Thoracic aorta (tissue), 2 donors: ENCODE measurements at places on chromosomes 5 and 9.

DNA sequence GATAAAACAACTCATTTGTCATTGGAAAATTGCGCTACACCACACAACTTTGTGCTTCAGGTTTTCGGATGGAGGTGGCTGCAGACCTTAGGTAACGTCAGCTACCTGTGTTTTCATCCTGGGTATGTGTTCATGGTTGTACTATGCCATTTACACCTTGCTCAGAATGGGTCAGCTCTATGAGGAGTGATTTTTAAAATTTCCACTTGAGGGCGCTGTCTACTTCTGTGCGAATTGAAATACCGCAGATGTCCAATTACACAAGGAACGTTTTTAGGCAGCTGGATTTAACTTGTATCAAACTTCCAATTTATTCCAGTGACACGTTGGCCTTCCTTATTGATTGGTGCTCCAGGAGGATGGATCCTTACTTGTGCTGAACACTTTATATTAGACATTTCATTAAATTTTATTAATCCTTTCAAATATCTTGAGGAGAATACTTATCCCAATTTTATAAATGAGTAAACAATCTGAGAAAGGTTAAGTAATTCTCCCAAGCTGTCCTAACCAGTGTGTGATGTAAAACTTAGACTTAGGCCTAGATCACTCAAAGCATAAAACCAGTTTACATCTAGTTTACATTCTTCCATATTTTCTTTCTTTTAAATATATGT lies 23.4 kb downstream of the DMRTA1 start:
- DNase-seq: no peak

DNA sequence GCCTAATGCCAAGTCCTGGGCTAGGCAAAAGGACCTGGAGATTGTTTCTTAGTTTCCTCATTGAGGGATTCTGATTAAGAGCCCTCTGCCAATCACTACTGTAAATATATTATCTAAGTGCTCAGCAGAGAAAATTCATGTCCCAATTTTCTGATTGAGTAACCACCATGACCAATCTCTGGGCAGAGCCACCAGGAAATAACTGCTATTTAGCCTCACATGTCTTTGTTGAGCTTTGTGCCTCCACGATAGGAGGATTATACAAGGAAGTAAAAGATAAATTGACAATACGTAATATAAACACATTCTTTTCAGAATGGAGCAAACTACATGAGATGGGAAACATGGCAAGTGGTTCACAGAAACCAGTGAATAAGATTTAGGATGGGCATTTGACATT lies 396.1 kb upstream of the PAPPA start:
- DNase-seq: no peak

DNA sequence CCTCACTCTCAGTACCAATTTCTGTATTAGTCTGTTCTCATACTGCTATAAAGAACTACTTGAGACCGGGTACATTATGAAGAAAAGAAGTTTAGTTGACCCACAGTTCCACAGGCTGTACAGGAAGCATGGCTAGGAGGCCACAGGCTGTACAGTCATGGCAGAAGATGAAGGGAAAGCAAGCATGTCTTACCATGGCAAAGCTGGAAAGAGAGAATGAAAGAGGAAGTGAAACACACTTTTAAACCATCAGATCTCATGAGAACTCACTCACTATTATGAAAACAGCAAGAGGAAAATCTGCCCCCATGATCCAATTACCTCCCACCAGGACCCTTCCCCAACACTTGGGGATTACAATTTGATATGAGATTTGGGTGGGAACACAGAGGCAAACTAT lies 698.8 kb downstream of the CDH9 start:
- no peak for DNase-seq

GRCh38 chr5:153459051-153459743 lies 31.3 kb upstream of the GRIA1 start:
- DNase-seq: no peak

- DNase-seq: no peak
These were observed 703.0 kb upstream of the NUDT12 start for GRCh38 chr5:104265531-104266140.

DNA sequence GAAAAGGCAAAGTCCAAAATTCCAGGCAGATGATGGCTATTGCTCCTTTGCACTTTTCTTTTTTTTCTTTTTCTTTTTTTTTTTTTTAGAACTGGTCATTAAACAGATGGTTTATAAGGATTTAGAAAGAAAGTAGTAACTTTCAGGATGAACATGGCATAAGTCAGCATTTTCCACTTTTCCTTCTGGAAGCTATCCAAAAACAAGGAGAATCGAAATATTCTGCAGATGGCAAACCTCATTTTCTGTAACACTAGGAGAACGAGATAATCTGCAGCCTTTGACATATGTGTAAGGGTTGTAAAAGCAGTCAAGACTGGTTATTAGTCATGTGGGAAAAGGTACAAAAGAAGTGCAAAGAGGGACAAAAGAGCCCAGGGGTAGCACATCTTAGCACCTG lies 69.1 kb upstream of the PUM3 start:
- no peak for DNase-seq

GRCh38 chr5:6708814-6709213 lies 4.4 kb upstream of the TENT4A start:
- DNase-seq: no peak

- DNase-seq: no peak
These were observed 173.1 kb downstream of the KDM4C start for GRCh38 chr9:6930827-6931226.

GRCh38 chr5:77281969-77282336 lies 71.5 kb downstream of the PDE8B start:
- DNase-seq: no peak

DNA sequence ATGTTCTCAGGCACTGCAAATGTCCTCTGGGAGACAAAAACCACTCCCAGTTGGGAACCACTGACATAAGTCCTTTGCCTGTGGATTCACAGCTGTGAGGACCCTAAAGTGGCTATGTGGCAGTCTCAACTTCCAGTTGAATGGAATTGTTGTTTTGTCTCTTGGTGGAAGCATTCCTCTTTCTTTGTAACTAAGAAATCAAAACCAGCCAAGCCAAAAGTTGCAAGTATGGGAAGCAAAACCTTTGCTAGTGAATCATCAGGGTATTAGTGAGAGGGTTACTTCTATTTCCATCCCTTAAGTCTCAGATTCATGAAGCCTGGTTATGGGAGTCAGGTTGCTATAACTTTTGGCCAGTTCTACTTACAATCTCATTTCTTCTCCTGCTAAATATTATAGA lies 49.8 kb upstream of the RPS23 start:
- no peak for DNase-seq

- no peak for DNase-seq
These were observed 372.3 kb upstream of the CDH18 start for GRCh38 chr5:20360263-20360662.

GRCh38 chr5:158511454-158511853 lies 588.3 kb downstream of the EBF1 start:
- DNase-seq: no peak
